ENCODE measurements at places on chromosomes 4 and X. TPM values are rescaled to one million over a fixed set of nuclear protein-coding genes. Genes with fewer than 3 reads are reported as not detected.

The HMGB3 gene
- 133 TPM for total RNA-seq

The CT45A5 gene
- 0.26 TPM for total RNA-seq

The PGRMC2 gene
- total RNA-seq = 93.9 TPM

The TMEM150C gene
- 0.85 TPM for total RNA-seq

The WNK3 gene
- total RNA-seq = 0.01 TPM

The GAGE1 gene
- not detected for total RNA-seq

The SAGE1 gene
- 0.03 TPM for total RNA-seq

The SOWAHD gene
- 0.20 TPM for total RNA-seq

The HDX gene
- total RNA-seq = 2.0 TPM

The GPC3 gene
- total RNA-seq = not detected

The HS3ST1 gene
- 0.34 TPM for total RNA-seq

The HTN1 gene
- not detected for total RNA-seq

The CTAG2 gene
- total RNA-seq = not detected

The RAB33A gene
- total RNA-seq = 0.21 TPM

The SLC6A14 gene
- total RNA-seq = not detected

The C1QTNF7 gene
- not detected for total RNA-seq

The TLR10 gene
- total RNA-seq = 0.05 TPM

The NEXMIF gene
- total RNA-seq = not detected

The PAGE1 gene
- not detected for total RNA-seq

The PCSK1N gene
- total RNA-seq = 40.2 TPM

The SNCA gene
- total RNA-seq = 0.22 TPM

The MAGEA2 gene
- not detected for total RNA-seq

The SHROOM2 gene
- 0.27 TPM for total RNA-seq

The F8 gene
- total RNA-seq = 4.5 TPM

The CACNA1F gene
- total RNA-seq = not detected

The MTCP1 gene
- 15.0 TPM for total RNA-seq

The CTSO gene
- total RNA-seq = 1.3 TPM

The SSX2B gene
- total RNA-seq = not detected

The KIAA1210 gene
- total RNA-seq = not detected

The MSX1 gene
- 10.1 TPM for total RNA-seq

The DACH2 gene
- not detected for total RNA-seq
